ENCODE measurements at places on chromosomes 2 and 18.

- DNase-seq, result no peak
These were observed 7.7 kb downstream of the MGAT5 start for GRCh38 chr2:134261398-134262131.

GRCh38 chr2:233119806-233120205 is 59.7 kb downstream of the INPP5D start:
- no peak for DNase-seq

DNA sequence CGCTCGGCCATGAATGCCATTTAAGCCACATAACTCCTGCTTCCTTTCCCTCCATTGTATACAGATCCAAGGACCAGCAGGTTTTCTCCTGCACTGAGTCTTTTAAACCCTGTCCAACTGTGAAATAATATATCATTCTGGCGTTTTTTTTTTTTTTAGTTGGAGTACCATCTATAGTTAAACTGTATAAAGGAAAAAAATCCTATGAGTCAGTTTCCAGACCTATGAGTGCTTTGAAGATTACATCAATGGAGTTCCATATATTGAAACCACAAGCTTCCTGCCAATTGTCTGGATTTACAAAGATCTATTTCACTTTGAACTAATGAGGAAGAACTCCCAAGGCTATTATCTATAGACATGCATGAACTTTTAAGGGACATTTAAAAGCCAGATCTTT is 2.4 kb upstream of the MALT1 start:
- no peak for DNase-seq

- DNase-seq, result no peak
These were observed 127.6 kb downstream of the PIK3C3 start for GRCh38 chr18:42082415-42083234.
